ENCODE measurements at places on chromosomes 12 and 14.

- no peak for DNase-seq
These were observed 7.2 kb upstream of the SSPN start for GRCh38 chr12:26188127-26188526.

DNA sequence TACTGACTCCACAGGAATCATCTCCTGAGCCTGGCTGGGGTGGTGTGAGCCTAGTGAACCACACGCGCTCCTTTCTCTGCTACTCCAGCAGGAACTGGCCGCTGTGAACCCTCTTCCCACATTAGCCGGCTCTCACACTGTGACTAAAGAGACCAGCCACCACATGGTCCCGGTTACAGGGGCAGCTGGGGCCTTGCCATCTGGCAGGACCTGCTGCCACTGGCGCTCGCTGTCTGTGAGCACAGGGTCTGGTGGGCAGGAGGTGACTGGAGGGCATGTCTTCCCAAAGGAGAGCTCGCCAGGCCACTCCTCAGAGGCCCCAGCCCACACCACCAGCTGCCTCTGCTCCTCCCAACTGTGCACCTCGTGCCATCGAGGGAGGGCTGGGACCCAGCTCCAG, 99.3 kb downstream of the SINHCAF start:
- DNase-seq, result no peak

- DNase-seq, result no peak
These were observed 38.1 kb upstream of the NT5DC3 start for GRCh38 chr12:103879048-103879692.

DNA sequence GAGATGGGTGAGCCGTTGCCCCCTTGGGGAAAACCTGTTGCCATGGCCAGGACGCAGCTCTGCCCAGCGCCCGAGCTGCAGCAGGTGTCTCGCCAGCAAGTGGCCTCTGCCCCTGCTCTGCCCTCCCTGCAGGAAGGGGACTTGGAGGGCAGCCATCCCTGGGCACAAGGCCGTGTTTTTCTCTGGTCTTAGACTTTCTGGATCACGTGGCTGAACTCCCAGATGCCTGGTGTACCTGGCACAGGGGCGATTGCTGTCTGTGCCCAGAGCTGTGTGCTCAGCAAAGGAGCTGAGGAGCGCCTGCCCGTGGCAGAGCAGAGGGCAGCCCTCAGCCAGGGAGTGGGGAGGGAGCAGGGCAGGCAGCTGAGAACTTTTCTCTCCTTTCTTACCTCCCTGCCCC, 38.0 kb downstream of the TMEM63C start:
- DNase-seq, result no peak

GRCh38 chr14:44162197-44162596, 344.9 kb downstream of the FSCB start:
- DNase-seq, result no peak

DNA sequence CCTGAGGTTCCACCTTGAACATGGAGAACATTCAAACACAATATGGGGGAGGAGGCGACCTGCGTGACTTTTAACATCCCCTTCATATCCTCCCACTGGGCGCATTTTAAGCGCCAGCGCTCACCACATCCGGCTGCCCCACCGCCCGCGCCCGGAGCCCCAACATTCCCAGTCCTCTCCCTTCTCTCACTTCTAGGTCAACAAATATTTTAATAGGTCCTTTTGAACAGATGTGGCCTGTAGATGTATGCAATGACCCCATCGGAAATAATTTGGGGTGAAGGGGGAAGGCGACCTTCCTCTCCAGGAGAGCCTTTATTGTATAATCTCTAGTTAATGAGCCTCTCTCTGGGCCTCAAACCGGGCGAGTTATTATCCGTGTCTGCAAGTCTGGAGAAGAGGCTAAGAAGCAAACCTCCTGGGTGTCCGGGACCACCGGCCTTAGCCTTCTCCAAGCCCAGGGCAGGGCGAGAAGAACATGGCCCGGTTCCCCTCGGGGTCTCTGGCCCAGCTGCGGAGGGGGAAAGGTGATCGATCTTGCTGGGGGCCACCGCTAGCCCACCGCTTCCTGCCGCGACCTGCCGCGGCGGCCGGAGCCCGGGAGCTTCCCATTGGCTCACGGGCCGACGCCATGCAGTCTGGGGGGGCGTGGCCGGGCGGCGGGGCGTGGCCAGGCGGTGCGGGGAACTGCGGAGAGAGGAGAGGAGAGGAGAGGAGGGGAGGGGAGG, 83.2 kb upstream of the HMGA2 start:
- DNase-seq, result peak; percentile 74

DNA sequence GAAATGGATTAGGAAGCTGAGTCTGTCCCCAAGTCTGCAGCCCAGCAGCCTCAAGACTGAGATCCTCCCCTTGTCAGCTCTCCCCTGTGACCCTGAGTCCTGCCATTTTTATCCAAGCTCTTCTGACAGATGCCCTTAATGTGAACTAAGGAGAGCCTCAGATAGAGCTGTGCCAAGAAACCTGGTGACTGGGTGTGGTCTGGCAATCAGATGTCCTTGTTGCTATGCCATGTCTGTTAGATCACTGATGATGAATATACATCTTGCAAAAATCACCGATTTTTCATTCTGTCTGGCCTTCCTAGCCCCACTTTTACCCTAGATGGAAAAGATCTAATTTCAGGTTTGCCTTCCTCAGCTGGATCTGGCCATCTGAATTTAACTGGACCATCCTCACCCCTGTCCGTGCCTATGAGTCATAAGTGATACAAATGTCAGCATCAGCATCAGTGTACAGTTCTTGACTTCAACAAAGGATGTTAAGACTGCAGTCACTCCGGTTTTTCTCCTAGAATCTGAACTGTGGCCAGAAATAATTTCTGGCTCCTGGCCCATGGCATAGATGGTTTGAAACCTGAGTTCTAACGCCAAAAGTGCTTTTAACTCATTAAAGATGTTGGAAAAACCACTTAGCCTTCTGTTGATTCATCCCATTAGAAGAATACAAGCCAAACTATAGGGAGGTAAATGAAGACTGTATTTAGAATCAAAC, 61.2 kb upstream of the GRIP1 start:
- no peak for DNase-seq

- DNase-seq, result no peak
These were observed 128.5 kb downstream of the ALG10B start for GRCh38 chr12:38445040-38445439.

DNA sequence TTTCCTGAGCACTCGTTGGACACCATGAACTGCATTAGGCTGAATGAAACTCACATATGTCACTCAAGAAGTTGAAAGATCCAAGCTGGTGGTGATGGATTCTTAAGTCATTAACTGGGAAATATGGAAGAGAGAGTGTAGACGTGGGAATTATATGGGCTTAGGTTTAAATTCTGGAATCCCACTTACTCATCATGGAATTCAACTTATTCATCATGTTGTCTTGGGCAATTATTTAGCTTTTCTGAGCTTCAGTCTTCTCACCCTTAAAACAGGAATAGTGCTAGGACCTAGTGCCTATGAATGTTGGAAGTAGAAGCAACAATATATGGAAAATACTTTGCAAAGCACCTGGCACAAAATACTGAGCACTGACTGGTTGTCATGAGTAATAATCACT, 292.4 kb upstream of the TBX3 start:
- DNase-seq, result no peak

DNA sequence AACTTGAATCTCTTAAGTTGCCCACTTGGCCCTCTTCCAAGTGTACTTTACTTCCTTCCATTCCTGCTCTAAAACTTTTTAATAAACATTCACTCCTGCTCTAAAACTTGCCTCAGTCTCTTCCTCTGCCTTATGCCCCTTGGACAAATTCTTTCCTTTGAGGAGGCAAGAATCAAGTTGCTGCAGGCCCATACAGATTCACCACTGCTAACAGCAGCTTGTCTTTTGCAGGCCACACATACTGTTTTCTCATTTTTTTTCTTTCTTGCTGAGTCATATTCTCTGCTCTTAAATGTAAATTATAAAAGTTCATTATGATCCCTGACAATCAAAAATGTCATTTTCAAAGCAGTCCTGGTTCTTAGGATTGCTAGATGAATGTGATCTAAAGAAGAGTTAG, 1820.8 kb upstream of the FLRT2 start:
- DNase-seq, result no peak

- DNase-seq, result no peak
These were observed 5.9 kb downstream of the RNASE8 start for GRCh38 chr14:21063479-21063878.

DNA sequence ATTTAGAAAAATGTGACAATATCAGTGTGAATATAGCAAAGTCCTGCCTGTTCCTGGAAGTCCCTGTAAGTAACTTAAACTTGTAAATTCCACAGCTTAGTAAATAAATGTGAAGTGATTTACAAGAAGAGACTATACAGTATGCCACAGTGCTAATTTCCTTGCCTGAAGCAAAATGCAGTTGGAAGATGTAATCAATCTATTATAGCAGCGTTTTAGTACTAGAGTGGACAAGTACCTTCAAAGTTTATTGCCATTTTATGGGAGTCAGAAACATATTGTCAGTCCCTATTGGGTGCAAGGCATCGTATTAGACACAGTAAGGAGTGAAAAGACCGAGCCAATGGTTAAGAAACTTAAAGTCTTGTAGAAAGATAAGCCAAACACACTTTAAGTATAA, 94.1 kb downstream of the TRHDE start:
- DNase-seq, result no peak

DNA sequence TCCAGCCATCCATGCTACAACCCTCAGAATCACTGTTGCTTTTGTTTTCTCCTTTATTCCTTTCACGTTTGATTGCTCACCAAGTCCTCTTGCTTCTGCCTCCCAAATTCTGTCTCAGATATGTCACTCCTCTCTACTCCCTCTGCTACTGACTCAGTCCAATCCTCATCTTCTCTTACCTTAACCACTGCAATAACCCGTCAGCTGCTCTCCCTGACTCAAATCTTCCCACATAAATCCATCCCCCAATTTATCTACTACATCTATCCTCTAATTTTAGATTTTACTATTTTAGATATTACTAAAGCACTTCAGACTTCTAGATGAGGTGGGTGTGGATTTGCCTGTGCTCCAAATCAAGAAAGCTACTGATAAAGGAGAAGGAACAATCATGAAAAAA, 23.2 kb downstream of the EIF2B2 start:
- no peak for DNase-seq

DNA sequence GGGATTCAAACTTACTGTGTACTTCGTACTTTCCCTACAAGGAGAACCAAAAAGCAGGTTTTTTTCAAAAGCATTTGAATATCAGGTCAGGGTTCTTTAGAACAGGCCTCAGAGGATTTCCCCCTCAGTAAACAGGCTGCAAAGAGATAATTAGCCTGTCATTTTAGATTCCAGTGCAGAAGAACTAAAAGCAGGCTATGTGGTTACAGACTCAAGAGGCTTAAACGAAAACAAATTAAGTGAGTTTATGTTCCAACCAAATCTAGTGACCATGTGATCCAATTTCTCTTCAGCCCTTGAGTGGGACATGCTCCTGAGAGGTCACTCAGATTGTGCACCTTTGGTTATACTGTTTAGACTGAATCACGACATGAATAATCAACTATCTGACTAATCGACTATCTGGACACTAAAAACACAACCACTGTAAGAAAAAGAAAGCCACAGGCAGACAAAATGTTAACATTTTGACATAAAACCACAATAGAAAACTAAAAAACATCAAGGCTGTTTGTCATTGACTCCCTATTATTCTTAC, 4.5 kb downstream of the TMED8 start:
- DNase-seq, result no peak

DNA sequence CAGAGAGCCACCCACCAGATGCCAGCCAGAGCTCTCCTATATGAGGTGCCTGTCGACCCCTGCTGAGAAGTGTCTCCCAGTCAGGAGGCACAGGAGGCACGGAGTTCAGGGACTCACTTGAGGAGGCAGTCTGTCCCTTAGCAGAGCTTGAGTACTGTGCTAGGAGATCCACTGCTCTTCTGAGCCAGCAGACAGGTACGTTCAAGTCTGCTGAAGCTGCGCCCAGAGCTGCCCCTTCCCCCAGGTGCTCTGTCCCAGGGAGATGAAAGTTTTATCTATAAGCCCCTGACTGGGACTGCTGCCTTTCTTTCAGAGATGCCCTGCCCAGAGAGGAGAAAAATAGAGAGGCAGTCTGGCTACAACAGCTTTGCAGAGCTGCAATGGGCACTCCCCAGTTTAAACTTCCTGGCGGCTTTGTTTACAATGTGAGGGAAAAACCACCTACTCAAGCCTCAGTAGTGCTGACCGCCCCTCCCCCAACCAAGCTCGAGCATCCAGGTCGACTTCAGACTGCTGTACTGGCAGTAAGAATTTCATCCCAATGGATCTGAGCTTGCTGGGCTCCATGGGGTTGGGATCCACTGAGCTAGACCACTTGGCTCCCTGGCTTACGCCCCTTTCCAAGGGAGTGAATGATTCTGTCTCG, 146.7 kb upstream of the USP15 start:
- DNase-seq, result no peak

GRCh38 chr14:45194964-45195363, 58.0 kb downstream of the MIS18BP1 start:
- no peak for DNase-seq

DNA sequence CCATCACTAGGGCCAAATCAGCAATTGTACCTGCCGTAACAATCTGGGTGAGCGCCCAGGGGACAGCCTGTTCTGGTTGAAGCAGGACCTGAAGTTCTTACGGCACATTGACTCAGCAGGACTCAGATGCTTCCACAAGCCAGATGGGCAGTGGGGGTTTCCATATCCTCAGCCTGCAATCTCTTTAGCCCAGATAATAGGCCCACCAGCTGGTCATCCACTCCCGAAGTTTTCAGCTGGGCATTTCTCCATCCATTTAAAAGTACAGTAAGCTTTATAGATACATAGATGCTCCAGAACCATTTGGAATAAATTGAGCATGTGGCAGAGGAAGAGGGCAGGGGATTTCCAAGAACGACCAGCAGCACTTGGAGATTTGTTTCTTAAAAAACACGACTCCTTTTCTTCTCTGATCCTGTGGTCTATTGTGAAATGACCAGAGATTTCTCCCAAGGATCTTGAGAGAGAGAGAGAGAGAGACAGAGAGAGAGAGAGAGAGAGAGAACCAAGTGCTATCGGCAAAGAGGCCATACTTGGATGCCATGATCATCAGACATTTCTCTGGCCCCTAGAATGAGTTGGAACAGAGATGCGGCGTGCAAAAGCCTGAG, 74.8 kb upstream of the PLXNC1 start:
- no peak for DNase-seq
